ENCODE measurements at places on chromosomes 5 and 9. TPM values are rescaled to one million over a fixed set of nuclear protein-coding genes. Genes with fewer than 3 reads are reported as not detected.

Gene PCDHGA10
- 9.8 TPM for total RNA-seq

Gene WDR38
- not detected for total RNA-seq

GRCh38 chr5:148932355-148932935 is 106.0 kb downstream of the ADRB2 start:
- no peak overlapping the region for H3K4me3 ChIP-seq
- no peaks in the 10 kb centered on the region for H3K36me3 ChIP-seq
- peaks cover 15% of the 10 kb centered on the region for H3K27me3 ChIP-seq
- no peak for DNase-seq

DNA sequence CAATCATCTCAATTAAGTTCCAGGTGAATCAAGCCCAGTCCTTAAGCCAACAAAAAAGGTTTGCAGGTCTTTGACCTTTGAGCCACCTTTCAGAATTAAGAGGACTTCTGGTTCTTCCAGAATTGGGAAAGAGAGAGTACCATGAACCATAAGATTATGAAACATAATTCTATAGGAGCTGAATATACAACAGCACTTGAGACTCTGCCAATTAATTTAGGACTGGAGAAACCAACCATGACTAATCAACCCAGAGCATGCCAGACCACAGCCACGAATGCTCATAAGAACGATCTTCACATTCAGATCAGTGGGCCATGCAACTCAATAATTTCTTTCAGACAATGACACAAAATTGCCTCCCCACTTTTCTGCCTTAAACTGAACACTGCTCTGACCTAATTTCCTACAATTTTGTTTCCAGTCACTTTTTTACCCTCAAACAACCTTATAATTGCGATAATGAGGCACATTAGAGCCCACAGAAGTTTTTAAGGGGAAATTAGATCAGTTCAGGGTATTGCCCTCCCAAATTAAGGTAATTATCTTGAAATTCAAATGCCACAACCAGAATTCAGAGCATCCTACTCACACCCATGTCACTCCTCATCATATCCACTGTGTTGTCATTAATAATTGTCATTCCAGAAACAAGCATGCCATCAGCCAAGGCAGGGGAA is 213.4 kb downstream of the ATPSCKMT start:
- peaks cover 8% of the 10 kb centered on the region for H3K4me1 ChIP-seq
- no peak overlapping the region for H3K4me3 ChIP-seq

- no peaks in the 10 kb centered on the region for H3K36me3 ChIP-seq
- peaks cover 9% of the 10 kb centered on the region for H3K4me1 ChIP-seq
- no peak for DNase-seq
- no peak overlapping the region for H3K27ac ChIP-seq
Observed at GRCh38 chr9:69476797-69477196, 151.8 kb downstream of the ENTREP1 start.

DNA sequence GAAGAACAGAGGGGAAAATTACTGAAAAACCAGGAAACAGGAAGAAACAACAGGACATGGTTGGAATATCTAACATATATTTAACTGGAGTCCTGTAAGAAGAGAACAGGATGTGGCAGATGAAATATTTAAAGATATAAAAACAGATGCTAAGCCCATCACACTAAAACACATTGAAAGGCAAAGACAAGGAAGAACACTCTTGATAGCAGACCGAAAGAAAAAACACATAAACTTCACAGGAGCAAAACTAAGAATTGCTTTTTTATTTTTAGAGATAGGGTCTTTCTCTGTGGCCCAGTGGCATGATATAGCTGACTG is 324.4 kb upstream of the ARRDC3 start:
- no peaks in the 10 kb centered on the region for H3K4me1 ChIP-seq
- H3K36me3 ChIP-seq = no peaks in the 10 kb centered on the region
- no peak overlapping the region for H3K4me3 ChIP-seq
- no peak overlapping the region for H3K27ac ChIP-seq

GRCh38 chr9:98099898-98100297 is 19.1 kb downstream of the TRIM14 start:
- H3K4me3 ChIP-seq = peak overlapping the region; percentile 40
- H3K27ac ChIP-seq = peak overlapping the region; percentile 85
- peaks cover 19% of the 10 kb centered on the region for H3K4me1 ChIP-seq
- no peaks in the 10 kb centered on the region for H3K36me3 ChIP-seq
- no peaks in the 10 kb centered on the region for H3K27me3 ChIP-seq
- DNase-seq = no peak

GRCh38 chr5:82314964-82315758 is 37.0 kb upstream of the RPS23 start:
- H3K4me1 ChIP-seq = peaks cover 14% of the 10 kb centered on the region
- no peaks in the 10 kb centered on the region for H3K27me3 ChIP-seq
- no peak overlapping the region for H3K27ac ChIP-seq
- H3K36me3 ChIP-seq = no peaks in the 10 kb centered on the region

- no peaks in the 10 kb centered on the region for H3K36me3 ChIP-seq
- peaks cover 24% of the 10 kb centered on the region for H3K4me1 ChIP-seq
- H3K4me3 ChIP-seq = no peak overlapping the region
- no peak overlapping the region for H3K27ac ChIP-seq
Observed at GRCh38 chr5:158888206-158888605, 211.5 kb downstream of the EBF1 start.

Gene PLCXD3
- total RNA-seq = 7.4 TPM

GRCh38 chr5:173178369-173178910 is 34.1 kb downstream of the BNIP1 start:
- no peak for DNase-seq
- no peaks in the 10 kb centered on the region for H3K36me3 ChIP-seq
- H3K27ac ChIP-seq = no peak overlapping the region
- H3K4me3 ChIP-seq = no peak overlapping the region
- peaks cover 3% of the 10 kb centered on the region for H3K27me3 ChIP-seq

GRCh38 chr9:117273612-117274011 is 141.2 kb downstream of the ASTN2 start:
- H3K4me1 ChIP-seq = peaks cover 10% of the 10 kb centered on the region
- H3K27me3 ChIP-seq = no peaks in the 10 kb centered on the region
- no peak for DNase-seq
- no peak overlapping the region for H3K4me3 ChIP-seq

- H3K4me3 ChIP-seq = peak overlapping the region; percentile 58
- peaks cover 4% of the 10 kb centered on the region for H3K4me1 ChIP-seq
- H3K36me3 ChIP-seq = no peaks in the 10 kb centered on the region
- no peak overlapping the region for H3K27ac ChIP-seq
- H3K27me3 ChIP-seq = peaks cover 63% of the 10 kb centered on the region
- DNase-seq = no peak
Observed at GRCh38 chr5:63961598-63962161, 565 bp downstream of the HTR1A start.

DNA sequence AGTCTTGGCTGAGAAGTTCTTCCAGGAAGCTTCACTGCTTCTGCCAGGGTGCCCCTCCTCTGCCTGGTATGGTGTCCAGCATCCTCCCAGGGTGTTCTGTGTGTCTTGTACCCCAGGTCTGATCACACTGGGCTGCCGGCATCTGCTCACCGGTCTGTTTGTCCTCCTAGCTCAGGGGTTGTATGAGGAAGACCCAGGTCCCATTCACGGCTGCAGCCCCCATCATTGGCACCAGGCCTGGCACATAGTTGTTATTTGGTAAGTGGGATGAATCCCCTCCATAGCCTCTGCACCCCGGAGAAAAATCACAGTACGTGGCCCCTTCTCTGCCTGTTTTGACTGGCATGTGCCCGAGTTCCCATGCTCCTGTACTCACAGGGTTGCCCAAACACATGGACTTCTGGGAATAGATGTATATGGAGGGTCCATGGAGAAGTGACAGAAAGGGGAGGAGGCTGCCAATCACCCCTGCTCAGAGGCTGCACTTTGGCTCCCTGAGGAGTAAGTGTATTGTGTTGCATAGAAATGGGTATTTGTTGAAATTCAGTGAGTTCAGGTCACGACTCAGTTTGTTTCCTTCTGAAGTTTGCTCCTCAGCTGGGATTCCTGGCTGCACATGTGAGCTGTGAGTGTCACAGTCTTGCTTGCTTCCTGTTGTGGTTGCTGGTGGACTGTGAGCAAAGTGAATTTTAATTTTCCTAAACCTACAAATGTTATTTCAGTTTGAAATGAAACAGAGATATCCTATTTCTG is 96.2 kb downstream of the HSPA4 start:
- H3K27me3 ChIP-seq = peaks cover 3% of the 10 kb centered on the region
- DNase-seq = peak; percentile 44
- no peak overlapping the region for H3K27ac ChIP-seq
- no peak overlapping the region for H3K4me3 ChIP-seq
- H3K4me1 ChIP-seq = peaks cover 14% of the 10 kb centered on the region
- no peaks in the 10 kb centered on the region for H3K36me3 ChIP-seq

DNA sequence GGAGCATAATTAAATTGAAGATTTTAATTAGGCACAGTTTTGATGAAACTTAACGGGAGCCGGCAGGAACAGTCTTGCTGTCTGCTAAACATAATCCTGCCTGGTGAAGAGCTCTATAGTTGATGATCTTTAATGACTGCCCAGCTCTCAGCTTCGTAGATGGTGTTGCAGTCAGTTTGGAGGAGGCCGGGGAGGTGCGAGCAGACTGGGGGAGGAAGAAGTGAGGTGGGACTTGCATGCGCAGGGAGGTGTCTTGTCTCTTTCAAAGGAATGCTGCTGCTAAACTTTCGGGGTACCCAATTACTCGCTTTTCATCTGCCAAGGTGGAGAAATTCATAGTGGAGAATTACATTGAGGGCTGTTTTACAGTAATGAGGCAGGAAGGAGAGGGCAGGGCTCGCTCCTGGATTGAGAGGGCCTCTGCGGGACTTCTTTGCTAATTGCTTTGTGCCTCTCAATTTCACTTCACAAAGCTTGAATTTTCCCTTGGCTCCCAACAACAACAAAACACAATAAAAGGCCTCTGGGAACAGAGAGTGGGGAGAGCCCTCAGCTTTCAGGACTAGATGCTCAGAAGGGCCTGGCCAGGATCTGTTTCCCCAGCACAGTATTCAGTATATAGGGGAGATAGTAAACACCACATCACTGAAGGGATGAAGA is 257.9 kb upstream of the ADRA1B start:
- no peak for DNase-seq
- H3K36me3 ChIP-seq = no peaks in the 10 kb centered on the region
- peaks cover 3% of the 10 kb centered on the region for H3K27me3 ChIP-seq
- H3K4me3 ChIP-seq = no peak overlapping the region
- no peaks in the 10 kb centered on the region for H3K4me1 ChIP-seq

GRCh38 chr9:4700091-4700490 is 20.7 kb downstream of the CDC37L1 start:
- H3K4me3 ChIP-seq = no peak overlapping the region
- DNase-seq = no peak
- H3K27me3 ChIP-seq = no peaks in the 10 kb centered on the region

GRCh38 chr9:114310471-114311450 is 12.1 kb upstream of the ORM1 start:
- H3K4me3 ChIP-seq = no peak overlapping the region
- peaks cover under 1% of the 10 kb centered on the region for H3K4me1 ChIP-seq
- no peak overlapping the region for H3K27ac ChIP-seq
- H3K27me3 ChIP-seq = no peaks in the 10 kb centered on the region
- peak; percentile 54 for DNase-seq

GRCh38 chr5:146327257-146327870 is 11.3 kb upstream of the POU4F3 start:
- no peak for DNase-seq
- no peak overlapping the region for H3K4me3 ChIP-seq
- H3K36me3 ChIP-seq = no peaks in the 10 kb centered on the region
- H3K4me1 ChIP-seq = no peaks in the 10 kb centered on the region

DNA sequence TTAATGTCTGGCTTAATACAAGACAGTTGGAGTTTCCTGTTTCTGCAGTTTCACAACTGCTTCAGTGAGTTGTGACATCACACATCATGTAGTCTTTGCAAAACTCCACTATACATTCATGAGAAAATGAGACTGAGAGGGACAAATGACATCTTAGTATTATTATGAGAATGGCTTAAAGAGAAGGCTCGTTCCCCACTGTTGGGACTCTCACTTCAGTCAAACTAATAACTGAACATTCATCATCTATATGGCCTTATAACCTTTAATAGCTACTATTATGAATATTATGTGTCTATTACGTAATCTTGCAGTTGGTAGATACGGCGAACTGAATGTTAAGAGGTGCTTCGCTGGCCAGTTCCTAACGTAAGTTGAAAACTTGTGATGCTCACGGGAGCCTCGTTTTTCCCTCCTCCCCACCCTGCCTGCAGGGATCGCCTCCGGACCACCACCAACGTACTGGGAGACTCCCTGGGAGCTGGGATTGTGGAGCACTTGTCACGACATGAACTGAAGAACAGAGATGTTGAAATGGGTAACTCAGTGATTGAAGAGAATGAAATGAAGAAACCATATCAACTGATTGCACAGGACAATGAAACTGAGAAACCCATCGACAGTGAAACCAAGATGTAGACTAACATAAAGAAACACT is 79.4 kb downstream of the SLC1A3 start:
- H3K27ac ChIP-seq = no peak overlapping the region
- DNase-seq = no peak
- H3K36me3 ChIP-seq = peaks cover 9% of the 10 kb centered on the region
- H3K27me3 ChIP-seq = peaks cover 13% of the 10 kb centered on the region
- no peak overlapping the region for H3K4me3 ChIP-seq

Gene SLC36A2
- total RNA-seq = not detected

Gene SH3PXD2B
- total RNA-seq = 38.4 TPM

DNA sequence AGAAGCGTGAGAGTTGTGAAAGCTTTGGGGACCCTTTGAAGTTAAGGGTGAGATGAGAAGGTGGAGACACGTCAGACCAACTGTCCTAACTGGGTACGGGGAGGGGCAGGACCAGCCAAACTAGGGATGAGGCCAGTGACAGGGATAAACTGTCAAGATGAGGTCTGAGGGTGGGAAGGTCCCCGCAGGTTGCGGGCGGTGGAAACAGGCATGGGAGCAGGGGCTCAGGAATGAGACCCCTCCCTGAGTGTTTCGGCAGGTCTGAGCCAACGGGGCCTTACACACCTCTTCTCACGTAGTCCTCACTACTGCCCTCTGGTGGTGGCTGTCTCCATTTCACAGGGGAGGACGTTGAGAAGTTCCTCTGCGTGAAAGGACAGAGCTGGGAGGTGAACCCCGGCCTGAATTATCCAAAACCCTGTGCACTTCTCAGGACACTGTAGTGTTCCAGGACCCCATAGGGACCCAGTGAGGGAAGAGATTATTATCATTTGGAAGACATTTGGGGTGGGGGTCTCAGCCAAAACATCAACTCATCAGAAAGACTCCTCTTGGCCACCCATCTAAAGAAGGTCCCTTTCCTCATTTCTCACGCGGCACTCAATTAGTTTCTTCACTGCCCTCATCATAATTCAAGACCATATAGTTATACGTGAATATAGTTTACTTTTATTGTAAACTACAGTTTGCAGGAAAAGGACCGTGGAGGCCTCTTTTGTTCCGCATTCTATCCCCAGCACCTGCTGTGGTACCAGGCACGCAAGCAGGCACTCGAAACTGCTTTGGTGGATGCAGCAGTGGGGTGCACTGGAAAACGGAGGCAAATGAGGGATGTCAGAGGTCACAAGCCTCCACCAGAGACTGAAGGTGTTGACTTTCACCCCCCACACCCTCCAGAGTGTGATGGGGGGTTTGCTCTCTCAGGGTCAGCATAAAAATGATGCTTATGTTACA is 21.7 kb upstream of the NANS start:
- peaks cover 7% of the 10 kb centered on the region for H3K27me3 ChIP-seq
- peak; percentile 84 for DNase-seq
- no peak overlapping the region for H3K27ac ChIP-seq

- H3K27me3 ChIP-seq = no peaks in the 10 kb centered on the region
- H3K4me3 ChIP-seq = no peak overlapping the region
- H3K4me1 ChIP-seq = peaks cover 17% of the 10 kb centered on the region
Observed at GRCh38 chr5:59569608-59570334, 323.8 kb downstream of the PDE4D start.

Gene TNFSF15
- total RNA-seq = 7.3 TPM

Gene ZNF608
- 37.4 TPM for total RNA-seq
